Hematopoietic multipotent progenitor cell (in vitro differentiated cells): ENCODE measurements at places on chromosomes 7 and 10. TPM values are rescaled to one million over a fixed set of nuclear protein-coding genes. Genes with fewer than 3 reads are reported as not detected.

The BET1 gene
- total RNA-seq, result 7.3 TPM

The RTKN2 gene
- total RNA-seq, result 0.27 TPM

The SFXN2 gene
- total RNA-seq, result 14.5 TPM

The SPACDR gene
- 0.27 TPM for total RNA-seq

The SIRT1 gene
- 6.7 TPM for total RNA-seq

The SEMA3D gene
- total RNA-seq, result under 0.01 TPM

The PRSS37 gene
- not detected for total RNA-seq

The LRMDA gene
- 32.6 TPM for total RNA-seq

The CFAP46 gene
- under 0.01 TPM for total RNA-seq

The GJD4 gene
- not detected for total RNA-seq

The PPP3CB gene
- total RNA-seq, result 7.8 TPM

The TES gene
- total RNA-seq, result 88.1 TPM

The WDFY4 gene
- 35.5 TPM for total RNA-seq

The TSPAN33 gene
- total RNA-seq, result 41.7 TPM

The C7orf57 gene
- 0.27 TPM for total RNA-seq

The CADPS2 gene
- under 0.01 TPM for total RNA-seq

The TMEM26 gene
- under 0.01 TPM for total RNA-seq

The MYL10 gene
- total RNA-seq, result not detected

The IRF5 gene
- total RNA-seq, result 76.5 TPM

The KLF14 gene
- total RNA-seq, result not detected

The ARMC3 gene
- total RNA-seq, result 0.54 TPM

The GPC2 gene
- total RNA-seq, result 6.2 TPM

The CACNA2D1 gene
- total RNA-seq, result under 0.01 TPM

The PLAC9 gene
- 0.27 TPM for total RNA-seq

The DPP6 gene
- total RNA-seq, result 0.27 TPM

The HOXA4 gene
- total RNA-seq, result 1.1 TPM

The ADAM12 gene
- total RNA-seq, result under 0.01 TPM

The UPK3BL2 gene
- total RNA-seq, result 4.0 TPM

The SMKR1 gene
- 1.3 TPM for total RNA-seq

The DNAH11 gene
- total RNA-seq, result under 0.01 TPM

The SYT15B gene
- total RNA-seq, result under 0.01 TPM

The ACTL6B gene
- not detected for total RNA-seq

The FXYD4 gene
- not detected for total RNA-seq

The CUBN gene
- total RNA-seq, result 3.2 TPM

The SSC4D gene
- 0.81 TPM for total RNA-seq

The FAM25A gene
- not detected for total RNA-seq

The ZNF853 gene
- total RNA-seq, result 13.2 TPM

The FGFBP3 gene
- 1.3 TPM for total RNA-seq

The PRPF18 gene
- total RNA-seq, result 5.7 TPM
